Trophoblast cell (in vitro differentiated cells and primary cell): ENCODE measurements at places on chromosomes 2 and 18.
A peak's percentile ranks its signal among the peaks of the same experiment; 100 is the strongest.

- DNase-seq = no peak
These were observed 230.2 kb downstream of the GBX2 start for GRCh38 chr2:235937936-235938335.

DNA sequence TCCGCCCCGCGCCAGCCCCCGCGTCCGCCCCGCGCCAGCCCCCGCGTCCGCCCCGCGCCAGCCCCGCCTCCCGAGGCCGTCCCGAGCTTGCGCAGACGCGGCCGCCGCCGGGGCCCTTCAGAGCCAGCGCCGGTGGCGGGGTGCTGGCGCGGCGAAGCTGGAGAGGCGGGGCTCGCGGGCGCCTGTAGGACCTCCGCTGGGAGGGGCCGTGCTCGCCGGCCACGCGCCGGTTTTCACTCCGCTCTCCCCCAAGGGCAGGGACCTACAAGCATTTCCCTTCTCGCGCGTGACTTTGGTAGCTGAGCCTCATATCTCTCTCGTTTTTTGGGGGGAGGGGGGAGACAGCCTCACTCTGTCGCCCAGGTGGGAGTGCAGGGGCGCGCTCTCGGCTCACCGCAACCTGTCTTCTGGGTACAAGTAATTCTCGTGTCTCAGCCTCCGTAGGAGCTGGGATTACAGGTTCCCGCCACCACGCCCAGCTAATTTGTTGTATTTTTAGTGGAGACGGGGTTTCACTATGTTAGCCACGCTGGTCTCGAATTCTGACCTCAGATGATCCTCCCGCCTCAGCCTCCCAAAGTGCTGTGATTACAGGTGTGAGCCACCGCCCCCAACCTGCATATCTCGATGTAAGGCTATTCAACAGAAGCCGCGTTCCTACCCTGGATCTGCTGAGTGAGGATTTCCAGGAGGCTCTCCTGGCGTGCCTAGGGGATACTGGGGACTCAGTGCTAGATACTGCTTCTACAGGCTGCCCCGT is at the start of gene ZNF514:
ZNF514 (minus strand) TSS at position 159 of the 760 bp plus-strand sequence. CDS start 6,595 bp downstream, outside the sequence.
- peak; percentile 59 for DNase-seq

DNA sequence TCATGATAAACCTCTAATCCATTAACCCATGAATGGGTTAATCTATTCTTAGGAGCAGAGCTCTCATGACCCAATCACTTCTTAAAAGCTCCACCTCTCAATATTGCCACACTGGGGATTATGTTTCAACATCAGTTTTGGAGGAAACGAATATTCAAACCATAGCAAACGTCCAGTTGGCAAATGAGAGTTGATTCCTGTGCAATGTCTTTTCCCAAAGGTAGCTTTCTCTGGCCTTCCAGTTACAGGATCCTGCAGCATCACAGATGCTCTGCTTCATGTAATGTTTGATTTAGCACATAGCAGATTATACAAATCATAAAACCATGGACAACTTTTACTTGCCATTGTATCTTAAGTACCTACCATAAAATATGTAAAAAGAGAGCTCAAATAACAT is 481.0 kb downstream of the TNS1 start:
- DNase-seq = no peak

GRCh38 chr2:155748131-155748530 is 584.4 kb downstream of the NR4A2 start:
- no peak for DNase-seq

DNA sequence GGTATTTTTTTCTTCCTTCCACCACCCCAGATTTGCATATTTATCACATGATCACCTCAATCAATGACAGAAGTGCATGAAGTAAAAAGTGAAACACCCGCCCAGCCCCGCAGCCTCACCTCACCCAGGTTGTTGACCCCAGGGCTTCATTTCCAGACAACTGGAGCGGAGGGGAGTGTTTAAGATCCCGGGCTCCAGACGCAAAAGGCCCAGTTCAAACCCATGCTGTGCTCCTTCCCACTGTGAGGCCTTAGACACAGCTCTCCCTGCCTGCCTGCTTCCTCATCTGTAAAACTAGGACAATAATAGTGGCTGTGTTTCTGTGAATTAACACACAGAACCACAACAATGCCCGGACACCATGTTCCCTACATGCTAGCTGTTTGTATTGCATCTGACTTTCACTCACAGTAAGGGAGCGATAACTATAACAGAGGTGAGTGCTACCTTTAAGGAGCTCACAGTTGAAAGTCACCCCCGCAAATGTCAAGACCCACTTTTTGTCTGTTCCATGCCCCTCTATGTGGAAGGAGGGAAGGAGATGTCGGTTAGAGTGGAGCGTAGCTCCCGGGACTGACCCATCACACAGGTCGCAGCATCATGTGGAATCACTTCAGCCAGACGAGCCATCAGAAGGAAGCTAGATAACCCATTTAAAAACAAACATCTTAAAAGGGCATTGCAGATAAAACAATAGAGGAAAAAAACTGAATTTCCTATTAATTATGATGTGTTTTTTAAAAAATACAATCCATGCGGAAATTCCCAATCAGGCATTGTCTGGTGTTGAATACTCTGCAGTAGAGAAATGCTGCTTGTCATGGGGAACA is 77.5 kb upstream of the DAPL1 start:
- DNase-seq = no peak

DNA sequence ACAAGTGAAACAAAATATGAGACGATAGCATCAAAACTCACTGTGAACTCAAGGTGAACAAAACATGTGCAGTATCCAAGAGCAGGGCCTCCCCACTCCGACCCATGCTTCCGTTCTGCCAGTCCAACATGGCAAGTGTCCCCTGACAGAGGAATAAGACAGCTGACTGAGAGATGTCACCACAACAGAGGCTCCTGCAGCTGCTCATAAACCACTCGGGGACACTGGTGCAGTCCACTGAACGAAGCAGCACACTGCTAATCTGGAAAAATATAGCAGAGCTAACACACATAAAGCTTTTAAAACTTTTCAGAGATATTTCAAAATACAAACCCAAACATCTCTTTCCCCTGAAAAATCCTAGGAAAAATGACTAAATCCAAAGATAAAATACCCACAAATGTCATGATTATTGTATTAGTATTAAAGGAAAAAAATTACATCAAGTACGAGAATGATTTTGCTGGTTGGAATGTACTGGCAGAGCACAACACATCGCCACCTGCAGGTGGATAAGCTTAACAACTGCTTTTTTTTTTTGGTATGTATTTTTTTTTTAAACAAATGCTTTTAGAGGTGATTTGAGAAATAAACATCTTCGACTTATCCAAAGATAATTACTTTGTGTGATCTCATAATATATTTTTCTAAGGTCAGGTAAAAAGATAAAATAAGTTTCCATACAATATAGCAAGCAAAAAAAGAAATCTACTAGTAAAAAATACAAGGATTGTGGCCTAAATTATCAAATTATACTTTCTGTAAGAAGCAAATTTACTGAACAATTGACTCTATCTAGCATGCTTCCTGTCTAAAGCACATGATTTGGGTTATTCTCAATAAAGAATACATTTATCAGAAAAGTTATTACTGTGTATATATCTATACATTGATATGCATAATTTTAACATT is 18.6 kb downstream of the THADA start:
- no peak for DNase-seq

DNA sequence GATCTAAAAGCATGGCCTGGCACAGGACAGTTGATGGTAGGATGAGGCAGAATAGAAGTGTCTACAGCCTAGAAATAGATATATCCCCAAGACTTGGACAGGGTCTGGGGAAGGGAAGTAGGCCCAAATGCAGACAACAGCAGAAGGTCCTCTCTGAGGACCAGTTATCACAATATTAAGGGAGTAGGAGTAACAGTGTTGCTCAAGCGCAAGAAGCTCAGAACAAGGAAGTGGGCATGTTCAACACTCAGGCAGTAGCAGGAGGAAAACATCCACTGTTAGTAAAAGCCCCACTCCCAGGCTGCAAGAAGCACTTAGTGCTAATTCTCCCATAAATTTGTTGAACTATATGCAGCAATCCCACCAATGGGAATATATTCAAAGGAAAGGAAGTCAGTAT is 314.7 kb downstream of the METTL4 start:
- DNase-seq = no peak

- DNase-seq = no peak
These were observed 90.7 kb downstream of the INO80D start for GRCh38 chr2:205995260-205995659.
